Karpas-422 (cell line): ENCODE measurements at places on chromosomes 6 and 20.

DNA sequence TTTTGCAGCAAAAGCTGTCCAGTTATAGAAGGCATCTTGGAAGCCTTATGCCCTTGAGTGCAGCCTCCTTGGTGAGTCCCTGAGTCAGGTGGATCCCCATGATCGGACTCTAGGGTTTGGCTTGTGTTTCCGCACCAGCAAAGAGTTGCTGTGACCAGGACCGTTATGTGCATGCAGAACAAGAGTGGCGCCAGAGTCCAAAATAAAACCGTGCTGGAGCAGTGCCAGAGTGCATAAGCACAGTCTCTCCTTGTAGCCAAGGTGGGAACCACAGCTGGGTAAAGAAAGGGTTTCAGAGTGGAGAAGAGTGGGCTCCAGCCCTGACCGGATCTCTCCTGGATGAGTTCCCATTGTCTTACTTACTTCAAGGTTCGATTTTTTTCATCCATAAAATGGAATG lies 58.6 kb downstream of the FOXA2 start:
- DNase-seq: no peak

DNA sequence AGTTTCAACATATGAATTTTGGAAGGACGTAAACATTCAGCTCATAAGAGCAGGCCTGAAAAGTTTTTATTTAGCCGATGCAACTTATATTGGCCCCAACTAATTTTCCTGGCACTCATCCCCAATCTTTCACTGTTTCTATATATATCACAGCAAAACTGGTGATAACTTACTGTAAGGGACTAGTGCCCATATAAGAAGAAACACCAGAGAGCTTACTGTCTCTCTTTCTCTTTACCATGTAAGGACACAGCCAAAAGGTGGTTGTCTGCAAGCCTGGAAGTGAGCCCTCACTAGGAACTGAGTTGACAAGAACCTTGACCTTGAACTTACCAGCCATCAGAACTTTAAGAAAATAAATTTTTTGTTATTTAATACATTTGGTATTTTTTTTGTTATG lies 807.4 kb upstream of the CITED2 start:
- DNase-seq: no peak

GRCh38 chr6:22829070-22829469 lies 259.7 kb downstream of the HDGFL1 start:
- DNase-seq: no peak

GRCh38 chr6:4460586-4461475 lies 315.4 kb upstream of the CDYL start:
- DNase-seq: no peak

- DNase-seq: no peak
Observed at GRCh38 chr20:640674-641515, 12.1 kb downstream of the SRXN1 start.

GRCh38 chr6:154197196-154197860 lies 158.3 kb downstream of the OPRM1 start:
- DNase-seq: no peak

GRCh38 chr6:7300926-7301325 lies 12.1 kb downstream of the SSR1 start:
- no peak for DNase-seq

DNA sequence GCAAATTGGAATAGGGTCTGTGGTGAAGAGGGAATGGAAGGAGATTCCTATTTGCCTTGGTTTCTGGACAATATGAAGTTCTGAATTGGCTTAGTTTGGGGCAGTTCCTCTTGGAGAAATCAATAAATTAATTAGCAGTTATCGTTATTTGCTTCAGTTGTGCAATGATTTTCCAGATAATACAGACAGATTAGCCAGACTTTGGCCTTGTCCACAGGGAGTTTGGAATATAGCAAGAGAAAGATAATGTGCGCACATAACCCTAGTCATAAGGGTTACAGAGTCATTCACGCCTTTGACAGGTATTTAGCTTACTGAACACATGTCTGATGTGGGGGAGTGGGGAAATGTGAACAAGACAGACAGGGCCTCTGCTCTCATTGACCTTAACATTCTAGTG lies 1.3 kb downstream of the ATRN start:
- DNase-seq: no peak

DNA sequence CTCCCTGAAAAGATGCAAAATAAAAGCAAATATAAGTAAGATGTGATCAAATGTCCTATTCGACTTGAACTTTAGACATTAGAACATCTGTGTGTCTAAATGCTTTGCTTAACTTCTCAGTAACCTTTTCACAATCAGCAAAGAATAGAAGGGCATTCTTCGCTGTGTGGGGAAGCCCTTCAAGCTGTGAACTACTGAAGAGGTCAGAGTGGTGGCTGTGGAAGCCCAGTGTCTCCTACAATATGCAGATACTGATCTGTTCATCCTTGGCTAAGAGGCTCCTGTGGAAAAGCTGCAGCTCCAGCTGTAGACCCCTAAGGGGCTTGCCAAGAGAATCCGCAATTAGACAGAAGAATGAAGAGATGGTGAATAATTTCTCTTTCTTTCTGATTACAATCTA lies 400.3 kb upstream of the SASH1 start:
- no peak for DNase-seq

GRCh38 chr20:51810155-51811041 lies 8.1 kb upstream of the SALL4 start:
- DNase-seq: no peak
